ENCODE measurements at places on chromosomes 1 and 21.

DNA sequence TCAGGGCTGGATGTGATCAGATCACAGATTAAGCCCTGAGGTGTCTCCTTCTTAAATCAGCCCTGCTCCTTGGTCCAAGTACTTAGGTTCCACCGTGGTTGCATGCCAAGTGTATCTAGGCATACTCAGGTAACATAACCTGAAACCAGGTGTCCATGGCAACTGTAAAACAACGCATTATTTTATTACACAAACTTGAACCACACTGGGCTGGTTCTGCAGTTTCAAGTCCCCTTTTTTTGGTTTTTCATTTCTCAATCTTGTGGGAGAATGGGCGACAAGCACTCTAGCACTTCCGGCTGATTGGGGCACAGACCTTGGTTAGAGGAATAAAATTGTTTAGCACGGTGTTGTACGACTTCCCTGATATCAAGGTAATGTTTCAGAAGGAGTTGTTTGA, 65.2 kb downstream of the GBP6 start:
- DNase-seq: peak; percentile 3

- no peak for DNase-seq
Observed at GRCh38 chr1:50531601-50532000, 108.4 kb upstream of the DMRTA2 start.

GRCh38 chr1:119623193-119623515, 24.9 kb downstream of the ZNF697 start:
- DNase-seq: no peak

DNA sequence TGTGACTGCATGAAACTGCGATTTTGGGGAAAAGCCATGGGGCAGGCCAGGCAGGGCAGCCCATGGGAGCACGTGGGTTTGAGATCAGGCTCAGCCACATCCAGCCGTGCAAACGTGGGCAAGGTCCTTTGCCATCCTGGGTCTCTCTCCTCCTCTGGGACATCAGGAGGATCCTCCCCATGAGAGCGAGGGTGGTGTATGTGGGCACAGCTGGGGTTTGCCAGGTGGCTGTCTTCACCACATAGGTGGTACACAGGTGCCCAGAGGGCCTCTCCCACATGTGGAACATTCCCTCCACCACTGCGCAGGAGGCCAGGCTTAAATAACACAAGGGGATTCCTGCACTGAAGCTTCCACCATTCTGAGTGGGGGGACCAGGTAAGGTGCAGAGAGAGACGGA, 136.7 kb downstream of the DMRTB1 start:
- no peak for DNase-seq

GRCh38 chr1:112618721-112619517, at the start of gene ST7L:
ST7L (minus strand) TSS chr1:112619141; CDS start chr1:112619113, 28 bp downstream.
- DNase-seq: peak; percentile 68

DNA sequence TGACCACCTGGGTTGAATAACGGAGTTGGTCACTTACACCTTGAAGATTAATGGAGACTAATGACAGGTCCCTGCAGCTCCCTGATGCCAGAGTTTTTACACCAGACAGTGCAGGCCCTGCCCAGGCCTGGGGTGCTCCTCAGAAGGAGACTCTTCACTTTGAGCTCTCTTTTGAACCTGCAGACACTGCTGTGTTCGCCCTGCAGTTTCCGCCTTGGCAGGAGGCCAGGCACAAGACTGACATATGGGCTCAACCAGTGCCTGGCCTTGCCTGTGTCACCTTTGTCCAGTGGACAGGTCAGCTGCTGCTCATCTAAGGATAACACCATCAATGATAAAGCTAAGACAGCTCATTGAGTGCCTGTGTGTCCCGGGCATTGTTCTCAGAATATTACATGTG, 5.2 kb downstream of the STRIP1 start:
- no peak for DNase-seq

DNA sequence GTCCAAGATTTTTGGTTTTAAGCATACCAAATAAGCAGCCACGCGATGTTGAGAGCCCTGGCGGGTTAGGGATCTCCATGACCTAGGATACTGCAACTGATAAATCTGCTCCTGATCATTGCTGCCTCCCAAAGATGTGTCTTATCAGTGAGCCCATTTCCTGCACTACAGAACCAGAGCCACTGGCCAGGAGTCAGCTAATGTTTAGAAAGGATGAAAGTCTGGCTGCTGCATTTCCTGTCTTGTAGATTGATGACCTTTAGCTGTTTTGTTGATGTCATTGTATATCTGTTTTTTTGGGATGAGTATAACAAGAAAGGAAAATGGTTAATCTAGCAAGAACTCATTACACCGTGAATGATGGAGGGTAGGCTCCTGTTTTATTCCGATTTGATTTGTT, 74.5 kb downstream of the C1orf21 start:
- DNase-seq: no peak

DNA sequence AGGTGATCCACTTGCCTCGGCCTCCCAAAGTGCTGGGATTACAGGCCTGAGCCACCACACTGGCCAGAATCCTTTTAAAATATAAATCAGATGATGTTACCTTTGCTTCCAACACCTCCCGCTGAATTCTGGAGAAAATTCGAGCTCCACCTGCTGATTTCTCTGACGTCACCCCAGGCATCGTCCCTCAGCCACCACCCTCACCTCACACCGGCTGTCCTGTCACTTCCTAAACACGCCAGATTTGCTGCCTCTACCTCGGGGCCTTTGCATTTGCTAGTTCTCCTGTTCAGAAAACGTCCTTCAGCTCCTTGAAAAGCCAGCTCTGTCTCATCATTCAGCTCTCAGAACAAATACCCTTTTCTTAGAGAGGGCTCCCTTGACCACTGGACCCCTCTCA, 57.9 kb downstream of the FBXO2 start:
- DNase-seq: no peak

DNA sequence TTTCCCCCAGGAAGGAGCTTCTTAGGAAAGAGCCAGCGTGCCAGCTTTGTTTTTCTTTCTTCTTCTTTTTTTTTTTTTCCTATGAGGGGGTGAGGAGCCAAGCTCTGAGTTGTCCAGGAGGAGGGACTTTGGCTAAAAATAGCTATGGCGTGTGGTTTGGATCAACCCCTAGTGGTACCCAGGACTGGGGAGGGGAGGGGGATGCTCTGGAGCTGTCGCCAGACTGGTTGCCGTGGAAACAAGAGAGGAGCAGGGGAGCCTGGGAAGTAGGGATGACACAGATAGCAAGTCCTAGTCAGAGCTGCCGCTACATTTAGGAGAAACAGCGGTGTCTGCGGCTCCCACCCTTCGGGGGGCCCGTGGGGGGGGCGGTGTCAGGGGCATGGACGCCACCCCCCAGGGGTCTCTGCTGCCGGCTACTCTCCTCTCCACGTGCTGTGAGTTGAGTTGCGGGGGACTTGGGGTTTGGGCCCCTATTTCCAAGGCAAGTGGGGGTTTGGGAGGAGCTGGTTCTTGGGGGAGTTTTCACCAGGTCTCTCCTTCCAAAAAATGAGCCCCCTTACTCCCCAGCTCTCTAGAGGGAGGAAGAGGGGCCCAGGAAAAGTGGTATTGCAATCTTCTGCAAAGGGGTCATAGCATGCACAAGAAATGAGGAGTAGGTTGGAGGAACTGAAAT, at the start of gene KCNJ9:
KCNJ9 (plus strand) TSS at position 278 of the 676 bp plus-strand sequence. CDS start 2,493 bp downstream, outside the sequence.
- no peak for DNase-seq

DNA sequence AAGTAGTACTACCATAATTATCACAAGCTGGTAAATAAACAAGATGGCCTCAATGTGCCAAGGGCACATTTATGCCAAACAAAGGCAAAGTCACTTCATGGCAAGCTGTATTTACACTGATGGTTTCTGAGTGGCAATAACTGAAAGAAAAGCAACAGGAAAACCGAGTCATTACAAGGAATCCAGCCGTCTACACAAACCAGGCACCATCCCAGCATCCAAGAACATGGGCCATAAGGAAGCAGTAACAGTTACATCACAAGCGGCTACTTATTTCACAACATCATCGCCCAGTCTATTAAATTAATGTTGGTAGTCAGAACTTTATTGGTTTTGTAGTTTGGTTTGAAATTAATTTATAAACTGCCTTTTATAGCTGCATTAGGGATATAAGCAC, 214.2 kb downstream of the RERE start:
- DNase-seq: no peak

- DNase-seq: no peak
Observed at GRCh38 chr1:203546274-203546673, 52.3 kb downstream of the OPTC start.

DNA sequence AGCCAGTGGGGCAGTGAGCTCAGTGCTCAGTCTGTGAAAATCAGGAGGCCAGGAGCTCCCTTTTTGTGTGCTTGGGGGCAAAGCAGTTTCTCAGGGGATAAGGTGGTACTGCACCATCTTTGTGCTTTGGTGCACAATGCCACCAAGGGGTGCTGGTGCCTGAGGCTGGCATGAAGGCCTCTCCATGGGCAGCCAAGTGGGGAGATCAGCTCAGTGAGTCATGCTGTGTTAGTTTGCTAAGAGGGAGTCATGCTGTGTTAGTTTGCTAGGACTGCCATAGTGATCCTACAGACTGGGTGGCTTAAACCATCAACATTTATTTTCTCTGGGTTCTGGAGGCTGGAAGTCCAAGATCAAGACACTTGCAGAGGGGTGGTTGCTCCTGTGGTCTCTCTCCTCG, 428.1 kb downstream of the PRDM2 start:
- DNase-seq: no peak
